Spinal cord (tissue), 10 donors: ENCODE measurements at places on chromosomes 16 and 17.

GRCh38 chr17:63525190-63525946 is 2.2 kb downstream of the KCNH6 start:
- no peak for DNase-seq
- H3K27me3 ChIP-seq: peaks cover 21% of the 10 kb centered on the region
- H3K27ac ChIP-seq: no peak overlapping the region
- H3K4me1 ChIP-seq: peaks cover 18% of the 10 kb centered on the region

DNA sequence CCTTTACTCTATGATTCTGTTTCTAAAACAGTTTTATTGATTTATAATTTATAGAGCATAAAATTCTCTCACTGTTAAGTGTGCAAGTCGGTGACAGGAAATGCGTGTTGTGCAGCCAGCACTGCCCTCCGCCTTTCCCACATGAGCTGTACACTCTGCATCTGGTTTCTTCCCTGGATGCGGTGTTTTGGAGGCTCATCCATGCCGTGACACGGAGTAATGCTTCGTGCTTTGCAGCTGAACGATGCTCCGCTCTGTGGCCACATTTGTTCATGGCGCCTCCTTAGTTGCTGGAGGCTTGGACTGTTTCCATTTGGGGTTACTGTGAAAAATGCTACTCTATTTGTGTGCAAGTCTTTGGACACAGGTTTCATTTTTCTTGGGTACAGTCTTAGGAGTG is 7.2 kb upstream of the IGFALS start:
- no peaks in the 10 kb centered on the region for H3K27me3 ChIP-seq
- no peak for DNase-seq
- H3K4me1 ChIP-seq: no peaks in the 10 kb centered on the region
- H3K27ac ChIP-seq: no peak overlapping the region

GRCh38 chr16:89110641-89111040 is 17.0 kb downstream of the ACSF3 start:
- no peaks in the 10 kb centered on the region for H3K4me1 ChIP-seq
- H3K27me3 ChIP-seq: no peaks in the 10 kb centered on the region
- no peak for DNase-seq
- no peak overlapping the region for H3K4me3 ChIP-seq
- peaks cover 75% of the 10 kb centered on the region for H3K36me3 ChIP-seq

GRCh38 chr17:75558666-75559530 is 28.7 kb upstream of the MYO15B start:
- DNase-seq: no peak
- H3K27ac ChIP-seq: no peak overlapping the region
- peaks cover 9% of the 10 kb centered on the region for H3K36me3 ChIP-seq

DNA sequence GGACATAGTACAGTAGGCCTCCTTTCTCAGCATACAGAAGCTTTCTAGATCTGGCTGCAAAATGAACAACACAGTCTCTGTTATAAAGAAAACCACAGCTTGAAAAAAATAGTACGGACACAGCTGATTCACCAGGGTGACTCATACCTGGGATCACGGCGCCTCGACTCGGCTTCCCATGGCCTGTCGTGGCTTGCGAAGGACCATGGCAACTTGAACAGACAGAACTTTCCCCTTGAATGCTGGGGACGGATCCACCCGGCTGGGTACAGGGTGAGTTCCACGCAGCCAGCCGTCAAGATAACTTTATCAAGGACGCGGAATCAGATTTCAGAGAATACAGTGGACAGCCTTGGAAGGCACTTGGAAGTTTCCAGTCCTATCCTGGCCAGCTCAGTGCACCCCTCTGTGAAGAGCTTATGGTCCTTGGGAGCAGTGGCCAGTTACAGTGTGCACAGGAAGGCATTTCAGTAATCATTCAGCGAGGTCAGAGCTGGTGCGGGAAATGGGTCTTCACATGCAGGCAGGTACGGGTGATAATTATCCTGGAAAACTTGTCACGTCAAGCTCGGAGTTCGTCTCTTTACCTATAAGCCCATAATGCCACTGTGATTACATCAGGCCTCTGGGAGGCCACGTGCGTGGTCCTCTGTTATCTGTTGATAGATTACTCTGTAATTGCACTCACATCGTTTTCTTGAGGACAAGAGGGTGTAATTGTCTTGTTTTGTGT is 57.9 kb upstream of the MAF start:
- no peaks in the 10 kb centered on the region for H3K36me3 ChIP-seq
- H3K4me1 ChIP-seq: peaks cover 3% of the 10 kb centered on the region
- H3K27ac ChIP-seq: no peak overlapping the region
- DNase-seq: no peak
- no peak overlapping the region for H3K4me3 ChIP-seq

- no peaks in the 10 kb centered on the region for H3K36me3 ChIP-seq
- no peak overlapping the region for H3K27ac ChIP-seq
- DNase-seq: no peak
- H3K27me3 ChIP-seq: no peaks in the 10 kb centered on the region
- no peak overlapping the region for H3K4me3 ChIP-seq
- no peaks in the 10 kb centered on the region for H3K4me1 ChIP-seq
Observed at GRCh38 chr17:56822725-56823124, 11.0 kb downstream of the C17orf67 start.

DNA sequence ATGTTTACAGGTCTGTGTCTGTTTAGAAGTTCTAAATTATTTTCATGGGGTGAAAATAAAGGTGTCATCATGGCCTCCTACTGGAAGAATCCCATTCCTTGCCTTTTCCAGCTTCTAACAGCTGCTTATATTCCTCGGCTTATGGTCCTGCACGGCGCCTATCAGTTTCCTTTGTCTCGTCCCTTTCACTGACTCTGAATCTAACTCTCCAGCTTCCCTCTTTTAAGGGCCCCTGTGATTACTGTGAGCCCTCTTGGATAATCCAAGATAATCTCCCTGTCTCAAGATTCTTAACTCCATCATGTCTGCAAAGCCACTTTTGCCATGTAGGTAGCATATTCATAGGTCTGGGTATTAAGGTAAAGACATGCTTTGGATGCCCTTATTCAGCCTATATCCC is 441.0 kb upstream of the ERCC4 start:
- no peak overlapping the region for H3K27ac ChIP-seq
- H3K4me1 ChIP-seq: no peaks in the 10 kb centered on the region
- no peak overlapping the region for H3K4me3 ChIP-seq
- DNase-seq: no peak
